ENCODE measurements at places on chromosomes 3 and 15.

DNA sequence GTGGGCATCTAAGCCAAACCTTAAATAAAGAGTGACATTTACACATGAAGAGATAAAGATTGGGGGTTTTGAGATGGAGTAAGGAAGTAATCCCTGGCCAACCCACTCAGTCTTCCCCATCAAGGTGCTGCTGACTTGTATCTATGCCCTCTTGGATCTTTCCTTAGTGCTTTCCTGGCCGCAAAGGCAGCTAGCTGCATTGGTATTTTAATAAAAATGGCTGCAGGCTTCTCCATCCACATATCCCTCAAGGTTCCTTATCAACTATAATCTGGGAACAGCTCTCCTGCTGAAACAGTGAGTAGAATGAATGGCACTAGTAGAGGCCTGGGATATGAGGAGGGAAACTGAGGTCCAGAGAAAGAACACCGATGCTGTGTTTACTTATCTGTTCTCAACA, 122.2 kb upstream of the ANKRD28 start:
- no peak for DNase-seq

GRCh38 chr15:67061811-67062368, 3.5 kb upstream of the SMAD3 start:
- DNase-seq, result no peak

GRCh38 chr3:126372413-126373145, 15.4 kb upstream of the KLF15 start:
- DNase-seq, result no peak

DNA sequence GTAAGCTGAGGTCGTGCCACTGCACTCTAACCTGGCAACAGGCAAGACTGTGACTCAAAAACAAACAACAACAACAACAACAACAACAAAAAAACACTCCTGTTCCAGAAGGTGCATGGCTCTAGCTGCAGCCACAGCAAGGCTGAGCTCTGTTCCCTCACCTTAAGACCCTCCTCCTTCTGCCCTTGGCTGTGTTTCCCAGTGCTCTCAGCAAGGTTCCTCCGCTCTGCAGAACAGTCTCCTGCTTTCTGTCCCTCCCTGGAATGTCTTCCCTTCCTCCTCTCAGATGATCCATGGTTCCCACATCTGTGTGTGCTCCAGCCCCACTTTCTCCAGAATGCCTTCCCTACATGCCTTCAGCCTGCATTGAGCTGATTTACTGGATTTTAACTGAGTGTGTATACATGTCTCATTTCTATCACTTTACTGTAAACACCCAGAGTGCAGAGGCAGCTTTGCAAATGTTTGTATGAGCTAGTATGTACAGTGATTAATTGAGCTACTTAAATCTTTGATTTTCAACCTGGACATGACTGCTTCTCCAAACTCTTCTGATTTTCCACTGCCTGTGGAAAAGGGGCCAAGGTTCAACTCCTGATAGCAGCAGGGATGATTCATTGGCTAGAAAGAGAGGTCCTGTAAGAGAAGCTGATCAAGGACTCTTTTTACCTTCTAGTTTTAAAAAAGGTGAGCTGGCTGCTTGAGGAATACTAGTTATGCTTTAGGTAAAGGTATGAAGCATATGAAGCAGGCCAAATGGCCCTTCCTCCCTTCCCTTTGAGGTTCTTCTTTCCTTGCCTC, 14.7 kb downstream of the ANKUB1 start:
- DNase-seq, result no peak

DNA sequence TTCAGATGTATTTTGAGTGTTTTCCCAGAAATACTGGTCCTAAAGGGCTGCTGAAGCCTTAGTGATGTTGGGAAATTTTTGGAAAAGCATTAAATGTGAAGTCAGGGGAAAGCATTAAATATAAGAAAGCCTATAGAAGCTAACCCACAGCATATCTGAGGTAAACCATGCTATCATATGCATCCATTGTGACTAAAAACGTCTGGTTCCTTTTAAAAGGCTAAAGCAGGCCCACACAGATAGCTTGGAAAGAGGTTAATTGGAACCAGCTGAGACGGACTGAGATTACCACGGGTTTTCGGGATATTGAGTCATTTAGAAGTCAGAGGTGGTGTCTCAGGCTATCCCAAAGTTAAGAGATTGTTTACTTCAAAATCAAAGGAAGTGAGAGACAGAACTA, 78.2 kb downstream of the CYP19A1 start:
- DNase-seq, result no peak

- DNase-seq, result no peak
Observed at GRCh38 chr3:3031326-3031725, 78.8 kb downstream of the IL5RA start.

GRCh38 chr3:58391156-58391865, 42.3 kb downstream of the PDHB start:
- DNase-seq, result no peak

DNA sequence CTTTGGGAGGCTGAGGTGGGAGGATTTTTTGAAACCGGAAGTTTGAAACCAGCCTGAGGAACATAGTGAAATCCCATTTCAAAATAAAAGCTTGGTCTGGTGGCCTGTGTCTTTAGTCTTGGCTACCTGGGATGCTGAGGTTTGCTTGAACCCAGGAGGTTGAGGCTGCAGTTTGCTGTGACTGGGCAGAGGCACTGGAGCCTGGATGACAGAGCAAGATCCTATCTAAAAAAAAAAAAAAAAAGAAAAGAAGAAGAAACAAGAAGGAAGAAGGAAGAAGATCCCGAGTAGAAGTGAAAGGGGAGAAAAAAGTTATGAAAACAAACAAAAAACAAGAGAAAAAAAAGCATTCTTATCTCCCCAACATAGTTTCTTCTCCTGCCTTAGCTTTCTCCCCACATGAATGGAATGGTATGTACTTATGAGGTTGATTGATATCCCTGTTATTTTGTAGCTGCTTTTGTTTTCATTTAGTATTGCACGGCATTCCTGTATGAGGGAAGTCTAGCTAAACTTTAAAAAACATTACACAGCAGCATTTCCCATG, 42.4 kb downstream of the TMEM40 start:
- no peak for DNase-seq

DNA sequence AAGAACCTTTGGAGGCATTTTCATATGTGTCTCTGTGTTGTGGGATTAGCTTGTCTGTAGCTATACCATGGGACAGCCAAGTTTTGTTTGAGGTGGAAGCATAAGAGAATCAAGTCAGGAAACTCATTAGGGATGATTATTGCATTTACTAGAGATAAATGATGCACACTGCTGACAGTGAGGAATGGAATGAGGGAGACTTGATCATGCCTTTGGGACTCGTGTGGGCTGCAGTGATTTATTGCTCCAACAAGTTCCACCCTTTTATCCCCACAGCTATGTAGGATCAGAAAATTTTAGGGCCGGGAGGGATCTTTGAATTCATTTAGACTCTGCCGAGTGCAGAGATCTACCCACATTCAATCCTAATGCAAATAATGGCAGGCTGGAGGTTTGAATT, 16.3 kb downstream of the ZNF385D start:
- no peak for DNase-seq

- DNase-seq, result no peak
Observed at GRCh38 chr3:126340081-126340511, 17.1 kb downstream of the KLF15 start.

GRCh38 chr15:89187301-89187985, 33.9 kb downstream of the RLBP1 start:
- no peak for DNase-seq

DNA sequence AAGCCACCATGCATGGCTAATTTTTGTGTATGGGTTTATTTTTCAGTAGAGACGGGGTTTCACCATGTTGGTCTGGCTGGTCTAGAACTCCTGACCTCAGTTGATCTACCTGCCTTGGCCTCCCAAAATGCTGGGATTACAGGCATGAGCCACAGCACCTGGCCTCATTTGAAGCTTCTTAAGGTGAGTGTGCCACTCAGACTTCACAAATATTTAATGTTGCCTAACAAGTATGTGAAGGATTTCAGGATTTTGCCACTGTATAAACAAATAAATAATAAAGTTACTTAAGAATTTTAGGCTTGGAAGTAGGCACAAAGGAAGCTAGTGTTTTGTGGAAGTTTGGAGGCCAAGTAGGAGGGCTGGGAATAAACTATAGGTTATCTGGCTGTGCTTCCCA, 73.5 kb downstream of the FGF12 start:
- no peak for DNase-seq

Measured in stimulated activated CD8-positive, alpha-beta memory T cell treated with anti-CD3 and anti-CD28 coated beads, Interleukin-7, amount 100 ng/mL, for 1 hour (primary cell).